RPMI7951 (cell line): ENCODE measurements at places on chromosomes 2 and 18. TPM values are rescaled to one million over a fixed set of nuclear protein-coding genes. Genes with fewer than 3 reads are reported as not detected.

- DNase-seq = no peak
Observed at GRCh38 chr18:42305869-42306593, 351.0 kb downstream of the PIK3C3 start.

CROCC2 gene
- total RNA-seq = 0.12 TPM in 1 of 2 replicates, not detected in the other

- DNase-seq = peak; percentile 50
Observed at GRCh38 chr2:30110773-30111172, 36.0 kb upstream of the YPEL5 start.

GRCh38 chr2:202604699-202605098 lies 30.1 kb upstream of the FAM117B start:
- DNase-seq = no peak

CHST9 gene
- total RNA-seq = not detected in 2 replicates

- DNase-seq = peak; percentile 39
Observed at GRCh38 chr2:106030287-106031268, 163.5 kb downstream of the UXS1 start.

GRCh38 chr2:239940861-239941570 lies 84.1 kb downstream of the NDUFA10 start:
- DNase-seq = no peak
